GM19239 (cell line): ENCODE measurements at places on chromosomes 5 and 9.

GRCh38 chr9:137485343-137486140 is 26.4 kb upstream of the NSMF start:
- DNase-seq: no peak

- no peak for DNase-seq
These were observed 15.3 kb downstream of the FPGS start for GRCh38 chr9:127817881-127818434.

GRCh38 chr5:65480306-65480865 is 1.3 kb downstream of the ADAMTS6 start:
- no peak for DNase-seq

GRCh38 chr5:52725808-52726207 is 61.9 kb upstream of the ITGA1 start:
- DNase-seq: no peak

DNA sequence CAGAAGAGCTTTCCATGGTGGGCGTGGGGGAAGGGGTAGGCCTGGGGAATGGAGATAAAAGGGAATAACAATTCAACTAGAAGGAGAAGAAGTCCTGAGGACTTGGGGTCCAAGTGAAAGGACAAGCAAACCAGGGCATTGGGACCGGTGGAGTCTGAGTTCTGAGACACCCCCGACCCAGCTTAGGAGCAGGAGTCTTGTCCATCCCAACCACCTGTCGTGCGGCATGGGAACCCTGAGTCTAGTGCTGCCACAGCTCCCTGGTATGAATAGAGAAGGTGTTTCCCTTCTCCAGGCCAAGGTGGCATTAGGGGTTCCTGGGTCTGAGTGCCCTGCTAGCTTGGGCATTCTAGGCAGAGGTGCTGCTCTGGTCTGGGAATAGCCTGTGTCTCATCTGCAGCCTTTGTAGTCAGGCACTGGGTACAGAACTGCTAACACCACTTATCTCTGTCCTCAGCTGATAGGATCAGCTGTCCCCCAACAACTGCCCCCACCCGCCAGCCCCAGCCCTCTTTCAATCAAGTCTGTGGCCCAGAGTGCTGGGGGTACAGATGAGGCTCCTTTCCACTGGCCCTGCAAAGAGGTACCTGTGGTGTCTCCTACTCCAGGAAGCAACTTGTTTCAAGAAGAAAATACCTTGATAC is 9.9 kb downstream of the HNRNPAB start:
- no peak for DNase-seq

DNA sequence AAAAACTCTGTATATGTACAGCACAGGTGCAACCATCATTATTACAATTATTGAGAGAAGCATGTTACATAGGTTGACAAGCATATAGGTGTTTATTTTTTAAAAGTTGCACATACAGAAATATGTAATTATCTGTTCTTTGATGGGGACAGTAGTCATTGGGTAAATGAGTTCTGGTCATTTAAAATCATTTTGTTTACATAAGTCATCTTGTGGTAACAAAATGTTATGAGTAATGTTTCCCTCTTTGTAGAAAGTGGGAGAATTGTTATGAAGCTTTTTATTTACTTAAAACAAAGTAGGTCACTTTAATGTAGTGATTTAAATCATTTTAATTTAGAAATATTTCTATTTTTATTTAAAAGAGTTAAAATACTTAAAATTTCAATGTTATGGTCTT is 33.8 kb upstream of the FBXL17 start:
- no peak for DNase-seq

- DNase-seq: peak; percentile 93
These were observed 49.5 kb upstream of the SARDH start for GRCh38 chr9:133787754-133788025.

- DNase-seq: no peak
These were observed 124.0 kb upstream of the TAF11L2 start for GRCh38 chr5:17373814-17374556.

DNA sequence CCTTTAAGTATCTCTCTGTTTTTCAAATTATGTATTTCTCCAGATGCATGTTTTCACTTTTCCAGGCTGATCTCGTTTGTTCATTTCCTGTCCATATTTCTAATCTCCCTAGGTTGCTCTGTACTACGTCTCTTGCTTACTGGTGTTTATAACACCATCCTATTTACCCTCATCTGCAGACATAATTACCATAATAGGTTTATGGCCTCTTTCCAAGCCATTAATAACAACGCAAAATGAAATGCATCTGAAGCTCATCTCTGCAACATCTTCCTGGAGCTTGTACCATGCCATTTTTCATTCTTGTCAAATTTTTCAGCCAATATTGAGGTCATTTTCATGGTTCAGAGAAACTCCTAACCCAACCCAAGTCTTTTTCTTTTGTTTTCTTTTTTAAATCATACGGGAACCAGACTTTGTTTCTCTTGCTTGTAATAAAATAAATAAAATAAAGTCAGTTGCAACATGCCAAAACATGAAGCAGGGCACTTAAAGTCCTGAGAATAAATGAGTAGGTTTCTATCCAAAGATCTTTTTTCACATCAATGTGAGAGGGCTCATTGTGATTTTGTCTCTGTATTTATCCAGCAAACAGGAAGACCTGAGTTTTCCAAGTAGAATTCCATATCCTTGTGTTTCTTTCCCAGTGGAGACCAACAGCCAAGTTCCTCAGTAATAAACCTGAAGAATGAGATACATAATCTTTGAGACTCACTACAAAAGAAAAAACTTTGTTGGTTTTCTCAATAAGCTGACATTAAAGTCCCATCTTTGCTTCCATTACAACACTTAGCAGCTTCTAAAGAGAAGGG is 37.0 kb downstream of the DPYSL3 start:
- DNase-seq: no peak

- no peak for DNase-seq
These were observed 48.9 kb downstream of the PDE6A start for GRCh38 chr5:149895416-149896345.

DNA sequence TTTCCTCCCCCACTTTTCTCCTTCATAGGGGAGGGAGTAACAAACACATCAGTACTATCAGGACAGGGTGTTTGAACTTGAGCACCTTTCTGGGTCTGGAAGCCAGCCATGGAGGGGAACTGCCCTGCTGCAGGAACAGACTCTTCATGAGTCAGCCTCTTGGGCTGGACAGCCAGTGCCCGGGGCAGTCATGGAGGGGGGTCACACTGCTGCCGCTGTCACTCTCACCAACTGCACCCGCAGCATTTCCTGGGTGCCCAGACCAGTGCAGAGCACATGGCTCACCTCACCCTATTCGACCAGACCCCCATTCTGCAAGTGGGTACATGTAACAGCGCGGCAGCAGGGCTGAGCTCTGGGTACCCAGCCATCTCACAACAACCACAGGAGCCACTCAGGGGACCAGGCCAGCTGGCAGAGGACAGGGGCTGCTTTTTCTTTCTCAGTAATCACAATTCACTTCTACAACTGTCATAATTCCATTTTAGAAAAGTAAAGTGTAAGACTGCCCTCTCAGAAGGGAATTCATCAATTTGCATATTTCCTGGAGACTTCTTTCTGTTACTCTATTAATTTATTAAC is 118.4 kb downstream of the CTNND2 start:
- DNase-seq: no peak

- DNase-seq: no peak
These were observed 96.2 kb upstream of the PPP1R2B start for GRCh38 chr5:156753846-156754245.

- DNase-seq: no peak
These were observed 236.6 kb upstream of the RASEF start for GRCh38 chr9:83299571-83299970.

GRCh38 chr9:32584784-32585183 is 11.8 kb upstream of the NDUFB6 start:
- DNase-seq: no peak

DNA sequence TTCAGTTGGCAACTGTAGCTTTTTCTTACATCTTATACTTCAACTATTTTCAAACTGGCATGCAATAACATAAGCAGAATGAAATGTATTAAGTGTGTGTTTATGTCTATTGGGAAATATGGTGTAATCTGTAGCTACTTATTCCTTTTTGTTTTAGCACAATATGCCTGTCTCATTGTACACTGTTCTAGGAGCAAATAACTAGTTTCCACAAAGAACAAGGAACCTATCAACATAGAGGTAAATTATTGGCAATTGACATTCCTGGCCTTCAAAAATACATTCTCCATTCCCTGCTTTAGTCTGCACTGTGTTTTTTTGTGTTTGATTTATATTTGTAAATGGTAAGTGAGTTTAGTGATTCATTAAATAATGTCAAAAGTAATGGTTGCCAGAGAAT is 75.7 kb downstream of the FBXL7 start:
- no peak for DNase-seq

DNA sequence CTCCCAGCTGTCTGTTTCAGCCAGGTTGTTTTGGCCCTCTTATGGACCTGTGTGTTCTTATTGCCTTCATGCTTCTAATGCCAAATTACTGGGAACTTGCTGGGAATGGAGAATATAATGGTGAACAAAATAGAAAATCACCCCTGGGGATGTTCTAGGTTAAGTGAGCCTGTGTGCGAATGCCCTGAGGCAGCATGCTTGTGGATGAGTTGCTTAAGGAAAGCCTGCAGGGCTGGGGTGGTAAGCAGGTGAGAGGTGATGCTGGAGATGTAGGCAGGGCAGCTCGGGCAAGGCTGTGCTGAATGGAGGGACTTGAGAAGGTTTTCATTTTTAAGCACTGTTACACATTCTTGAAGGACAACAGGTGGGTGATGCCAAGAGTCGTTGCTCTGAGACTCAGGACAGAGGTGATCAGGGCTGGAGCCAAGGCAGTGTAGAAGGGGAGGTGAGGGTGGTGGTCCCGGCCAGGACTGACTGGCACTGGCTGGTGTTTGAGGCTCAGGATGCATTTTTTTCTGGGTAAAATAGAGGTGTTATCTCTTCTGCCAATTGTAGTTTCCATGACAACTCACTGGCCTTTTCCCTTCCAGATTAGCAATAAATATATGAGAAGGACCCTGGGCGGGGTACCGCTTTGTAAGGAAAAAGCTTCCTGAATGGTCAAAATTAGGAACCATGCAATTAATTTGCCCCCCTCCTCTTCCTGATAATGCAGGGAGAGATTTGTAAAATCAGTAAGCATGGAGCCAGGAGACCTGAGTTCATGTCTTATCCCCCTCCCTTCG is 342.8 kb downstream of the ICE1 start:
- DNase-seq: no peak

DNA sequence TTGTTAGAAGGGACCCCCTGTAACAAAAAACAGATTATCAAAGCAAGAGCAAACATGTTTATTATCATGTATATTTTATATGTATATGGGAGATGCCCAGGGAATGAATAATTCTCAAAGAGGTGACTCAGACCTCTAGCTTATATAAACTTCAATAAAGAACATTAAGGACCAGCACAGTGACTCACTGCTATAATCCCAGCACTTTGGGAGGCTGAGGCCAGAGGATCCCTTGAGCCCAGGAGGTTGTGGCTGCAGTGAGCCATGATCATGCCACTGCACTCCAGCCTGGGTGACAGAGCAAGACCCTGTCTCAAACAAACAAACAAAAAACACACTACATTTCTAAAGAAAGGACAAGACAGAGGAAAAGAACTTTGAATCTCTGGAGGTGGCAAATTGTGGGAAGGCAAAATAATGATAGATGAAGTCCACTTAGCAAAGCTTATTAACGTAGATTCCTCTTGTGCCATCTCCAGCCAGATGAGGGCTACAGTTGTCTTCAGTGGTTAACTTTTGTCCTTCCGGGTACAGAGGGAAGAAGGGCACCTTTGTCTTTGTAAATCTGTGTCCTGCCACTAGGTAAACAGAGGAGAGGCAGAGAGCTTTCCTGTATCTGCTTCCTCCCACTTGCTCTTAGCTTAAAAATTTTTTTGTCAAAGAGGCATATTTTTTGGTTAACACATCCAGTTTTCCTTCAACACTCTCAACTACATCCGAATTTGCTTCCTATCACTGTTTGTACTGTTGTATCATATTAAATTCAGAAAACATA is 7.5 kb upstream of the RFK start:
- no peak for DNase-seq

DNA sequence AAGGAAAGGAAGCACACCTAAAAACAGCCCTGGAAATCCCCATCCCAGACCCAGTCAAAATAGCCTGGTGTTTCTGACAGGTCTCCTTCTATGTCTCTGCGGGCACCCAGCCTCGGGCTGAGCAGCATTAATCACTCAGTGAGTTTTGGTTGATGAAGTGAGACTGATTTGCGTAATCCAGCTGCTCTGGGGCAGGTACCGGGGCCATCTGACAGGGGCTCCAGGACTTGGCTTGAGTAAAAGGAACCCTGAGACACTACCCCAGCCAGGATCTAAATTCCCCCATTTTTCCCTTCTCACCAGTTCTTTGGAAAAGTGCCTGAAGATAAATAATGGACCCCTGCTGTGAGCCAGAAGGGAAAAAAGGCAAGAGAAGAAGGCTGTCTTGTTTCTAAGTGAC is 596 bp downstream of the SLC28A3 start:
- DNase-seq: no peak

DNA sequence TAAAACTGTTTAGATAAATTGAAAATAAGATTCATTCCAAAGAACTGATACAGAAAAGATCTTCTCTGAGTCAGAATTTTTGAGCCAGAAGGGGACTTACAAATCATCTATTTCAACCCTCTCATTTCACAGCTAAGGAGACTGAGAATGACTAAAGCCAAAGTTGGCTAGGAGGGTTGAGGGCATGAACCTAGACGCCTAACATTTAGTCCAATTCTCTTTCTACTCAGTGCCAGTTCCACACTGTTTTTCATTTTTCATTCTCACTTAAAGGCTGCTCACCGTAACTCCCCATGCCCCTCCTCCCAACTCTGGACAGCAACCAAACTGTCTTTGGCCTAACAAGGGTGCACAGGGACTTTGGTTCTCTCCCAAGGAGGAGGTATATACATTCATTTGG is 364.0 kb downstream of the NDUFS4 start:
- no peak for DNase-seq

DNA sequence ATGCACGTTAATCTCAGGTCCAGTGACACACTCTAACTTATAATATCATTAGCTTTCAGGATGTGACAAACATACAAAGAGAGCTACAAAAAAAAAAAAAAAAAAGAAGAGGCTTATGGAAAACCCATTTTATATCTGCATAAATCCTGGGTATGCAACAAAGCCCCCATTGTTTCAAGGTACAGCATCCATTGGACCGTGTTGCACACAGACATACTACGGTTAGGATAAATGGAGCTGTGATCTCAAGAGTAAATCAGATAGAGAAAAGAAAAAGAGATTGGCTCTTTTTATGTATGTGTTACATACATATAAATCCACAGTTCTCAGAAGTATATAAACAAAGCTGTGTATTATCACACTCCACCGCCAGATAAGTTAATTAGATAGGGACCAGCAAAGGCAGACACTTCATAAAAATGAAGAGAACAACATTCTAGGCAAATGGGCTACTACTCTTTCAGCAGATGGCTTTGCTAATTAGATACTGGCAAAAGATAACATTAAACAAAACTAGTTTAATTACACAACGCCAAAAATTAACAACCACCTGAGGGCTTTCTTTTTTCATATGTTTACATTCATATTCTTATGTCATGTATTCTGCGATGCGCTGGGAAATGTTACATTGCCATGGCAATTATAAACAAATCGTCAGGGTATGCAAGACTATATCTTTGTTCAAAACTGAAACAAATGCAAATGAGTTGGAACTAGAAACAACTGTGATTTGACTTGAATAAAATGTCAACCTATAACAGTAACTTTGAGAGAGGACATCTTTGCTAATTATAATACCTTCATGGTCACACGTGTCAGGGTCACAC is 304.2 kb downstream of the SEMA5A start:
- no peak for DNase-seq

GRCh38 chr9:132644251-132644650 is 25.5 kb downstream of the DDX31 start:
- peak; percentile 9 for DNase-seq

GRCh38 chr9:13719446-13719845 is 440.0 kb upstream of the MPDZ start:
- no peak for DNase-seq
